ENCODE measurements at places on chromosomes 6 and 20.

GRCh38 chr20:47984437-47984836 lies 199.2 kb upstream of the SULF2 start:
- no peak for DNase-seq

DNA sequence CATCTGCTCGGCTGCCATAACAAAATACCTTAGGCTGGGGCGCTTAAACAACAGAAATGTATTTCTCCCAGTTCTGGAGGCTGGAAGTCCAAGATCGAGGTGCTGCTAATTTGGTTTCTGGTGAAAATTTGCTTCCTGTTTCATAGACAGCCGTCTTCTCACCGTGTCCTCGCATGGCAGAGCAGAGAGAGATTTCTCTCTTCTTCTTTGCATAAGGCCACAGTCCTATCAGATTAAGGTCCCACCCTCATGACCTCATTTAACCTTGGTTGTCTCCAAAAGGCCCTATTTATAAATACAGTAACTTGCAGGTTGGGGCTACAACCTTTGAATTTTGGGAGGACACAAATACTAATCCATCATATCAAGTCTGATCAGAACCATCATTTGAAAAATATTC lies 544.3 kb downstream of the KIF16B start:
- DNase-seq: no peak

- DNase-seq: no peak
Observed at GRCh38 chr20:8212286-8212685, 80.2 kb downstream of the PLCB1 start.

DNA sequence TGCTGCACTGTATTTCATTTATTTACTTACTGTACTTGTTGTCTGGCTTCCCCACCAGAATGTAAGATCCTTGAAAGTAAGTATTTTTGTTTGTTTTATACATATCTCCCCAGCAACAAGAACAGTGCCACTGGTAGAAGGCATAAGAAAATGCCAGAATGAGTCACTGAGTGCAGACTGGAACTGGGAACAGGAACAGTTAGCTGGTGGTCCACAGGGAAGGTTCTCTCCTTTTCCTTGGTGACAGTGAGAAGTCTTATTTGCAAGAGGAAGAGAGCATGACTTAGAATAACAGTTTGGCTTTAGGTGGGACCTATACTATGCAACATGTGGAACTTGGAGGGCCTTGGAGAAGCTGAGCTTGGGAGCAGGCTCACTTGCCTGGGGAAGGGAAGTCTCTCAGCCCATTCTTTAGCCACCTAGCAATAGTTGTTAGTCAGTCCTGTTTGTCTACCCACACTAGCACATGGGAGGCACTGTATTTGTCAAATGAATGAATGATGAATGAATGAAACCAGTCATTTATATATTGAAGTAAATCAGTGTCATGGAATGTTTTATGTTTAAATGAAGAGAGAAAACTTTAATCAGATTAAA lies 203.5 kb downstream of the KCNQ5 start:
- DNase-seq: no peak

DNA sequence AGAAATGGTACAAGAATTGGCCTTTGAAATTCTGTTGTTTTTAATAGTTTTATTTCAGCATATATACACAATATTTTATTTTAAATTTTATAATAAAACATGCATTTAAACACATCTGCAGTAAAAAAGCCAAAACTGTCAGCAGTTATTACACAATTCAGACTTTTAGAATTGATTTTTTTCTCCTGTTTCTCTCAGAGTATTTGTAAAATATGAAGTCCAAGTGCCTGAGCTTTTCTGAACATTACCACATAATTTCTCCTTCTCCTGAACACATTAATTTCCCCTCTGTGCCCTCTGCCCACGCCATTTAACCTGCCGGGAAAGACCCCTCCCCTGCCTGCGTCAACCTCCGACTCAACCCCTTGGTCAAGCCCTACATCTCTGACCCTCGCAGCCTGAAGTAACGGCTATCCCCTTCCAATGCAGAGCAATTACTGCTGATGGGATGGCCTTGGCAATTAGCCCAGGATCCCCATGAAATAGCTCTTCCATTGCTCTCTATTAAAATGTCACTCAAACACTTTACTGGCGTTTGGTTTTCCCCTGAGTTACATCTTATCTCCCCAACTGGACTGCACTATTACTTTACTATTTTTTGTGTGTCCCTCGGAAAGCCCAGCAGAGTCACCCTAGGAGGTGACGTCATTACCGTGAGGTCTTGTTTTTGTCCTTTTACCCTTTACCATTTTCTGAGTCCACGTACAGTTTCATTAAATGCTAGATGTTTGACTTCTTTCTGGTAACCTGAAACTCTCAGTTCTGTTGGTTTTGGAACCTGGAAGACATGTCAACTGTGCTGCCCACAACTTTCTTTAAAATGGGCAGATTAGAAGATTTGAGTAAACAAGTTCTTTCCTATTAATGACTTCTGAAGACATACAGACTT lies 146.7 kb upstream of the TAB2 start:
- DNase-seq: no peak

- DNase-seq: no peak
Observed at GRCh38 chr6:84242265-84242664, 14.8 kb upstream of the CEP162 start.

- DNase-seq: no peak
Observed at GRCh38 chr6:108080010-108080780, 5.7 kb upstream of the OSTM1 start.

DNA sequence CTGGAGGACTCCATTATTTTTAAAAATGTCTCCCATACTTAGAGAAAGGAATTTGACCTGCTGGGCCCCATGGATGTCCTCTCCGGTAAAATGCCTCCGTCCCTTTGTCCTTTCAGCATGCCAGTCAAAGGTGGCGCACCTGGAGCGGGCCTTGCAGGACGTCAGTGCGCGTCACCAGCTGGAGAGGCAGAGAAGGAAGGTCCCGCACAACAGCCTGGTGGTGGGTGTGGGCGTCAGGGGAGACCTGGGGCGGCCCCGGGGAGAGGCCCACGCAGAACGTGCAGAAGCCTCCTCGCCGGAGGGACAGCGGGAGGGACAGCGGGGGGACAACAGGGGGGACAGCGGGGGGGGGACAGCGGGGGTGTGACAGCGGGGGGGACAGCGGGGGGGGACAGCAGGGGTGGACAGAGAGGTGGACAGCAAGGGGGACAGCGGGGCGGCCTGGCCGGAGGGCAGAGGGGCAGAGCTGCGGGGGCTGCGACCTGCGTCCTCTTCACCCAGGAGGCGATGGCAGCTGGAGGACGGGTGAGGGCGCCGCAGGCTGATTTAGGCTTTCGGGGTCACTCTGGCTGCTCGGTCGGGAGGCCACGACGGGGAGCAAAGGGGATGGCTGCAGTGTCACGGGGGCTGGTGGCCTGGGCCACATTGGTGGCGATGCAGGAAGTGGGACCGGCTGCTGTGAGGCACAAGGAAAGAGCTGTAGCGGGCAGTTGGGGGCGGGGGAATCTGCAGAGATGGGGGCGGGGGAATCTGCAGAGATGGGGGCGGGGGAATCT lies 859 bp upstream of the KIF25 start:
- no peak for DNase-seq

- no peak for DNase-seq
Observed at GRCh38 chr6:14361297-14361696, 243.7 kb downstream of the CD83 start.

- no peak for DNase-seq
Observed at GRCh38 chr6:97687916-97688315, 404.9 kb upstream of the MMS22L start.

DNA sequence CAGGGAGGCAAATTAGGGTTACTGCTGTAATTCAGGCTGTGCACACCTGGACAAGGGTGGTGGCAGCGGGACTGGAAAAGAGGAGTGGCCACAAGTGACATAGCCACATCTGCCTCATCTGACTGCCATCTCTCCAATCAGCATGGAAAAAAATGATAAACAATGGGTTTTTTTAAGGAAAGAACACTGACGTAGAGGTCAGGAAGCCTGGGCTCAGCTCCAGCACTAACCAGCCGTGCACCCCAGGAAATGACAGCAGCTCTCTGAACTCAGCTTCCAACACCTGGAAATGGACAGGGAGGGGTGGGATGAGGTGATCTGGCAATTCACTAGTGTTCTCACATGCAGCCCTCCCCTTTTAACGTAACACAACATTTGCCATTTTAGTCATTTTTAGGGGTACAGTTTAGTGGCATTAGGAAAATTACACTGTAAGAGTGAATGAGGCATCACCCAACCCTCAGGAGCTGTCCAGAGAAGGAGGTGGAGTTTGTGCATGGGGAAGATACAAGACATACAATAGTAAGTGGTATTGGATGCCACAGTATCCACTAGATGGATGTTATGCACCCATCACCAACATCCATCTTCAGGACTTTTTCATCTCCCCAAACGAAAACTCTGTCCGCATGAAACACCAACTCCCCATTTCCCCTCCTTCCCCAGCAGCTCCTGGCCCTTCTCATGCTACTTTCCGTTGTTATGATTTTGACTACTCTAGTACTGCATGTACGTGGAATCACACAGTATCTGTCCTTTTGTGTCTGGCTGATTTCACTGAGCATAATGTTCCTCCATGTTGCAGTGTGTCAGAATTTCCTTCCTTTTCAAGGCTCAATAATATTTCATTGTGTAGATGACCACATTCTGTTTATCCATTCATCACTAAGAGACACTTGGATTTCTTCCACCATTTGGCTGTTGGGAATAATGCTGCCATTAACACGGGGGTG lies 215.5 kb upstream of the ECI2 start:
- no peak for DNase-seq

DNA sequence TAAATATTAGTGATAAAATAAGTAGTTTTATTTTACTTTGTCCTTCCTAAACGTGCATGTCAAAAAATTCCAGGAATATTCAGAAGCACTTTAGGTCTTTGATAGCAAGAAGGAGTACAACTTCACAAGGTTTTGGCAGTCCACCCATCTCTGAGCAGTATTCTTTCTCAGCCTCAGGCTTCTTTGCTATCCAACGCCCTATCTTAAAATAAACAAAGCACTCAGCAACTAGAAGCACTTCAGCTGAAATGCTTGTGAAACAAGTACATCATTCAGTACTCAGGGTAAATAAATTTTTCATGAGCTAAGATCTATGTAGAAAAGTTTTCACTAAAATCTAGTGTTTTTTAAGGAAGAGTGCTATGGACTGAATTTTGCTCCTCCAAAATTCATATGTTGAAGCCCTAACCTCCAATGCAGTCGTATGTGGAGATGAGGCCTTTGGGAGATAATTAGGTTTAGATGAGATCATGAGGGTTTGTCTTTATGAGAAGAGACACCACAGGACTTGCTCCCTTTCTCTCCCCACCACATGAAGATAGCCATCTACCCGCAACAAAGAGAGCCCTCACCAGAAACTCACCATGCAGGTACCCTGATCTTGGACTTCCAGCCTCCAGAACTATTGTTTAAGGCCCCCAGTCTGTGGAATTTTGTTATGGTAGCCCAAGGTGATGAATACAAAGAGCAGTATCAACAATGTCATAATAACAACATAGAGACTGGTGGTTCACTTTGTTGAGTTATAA lies 539.1 kb downstream of the TFAP2A start:
- DNase-seq: no peak

GRCh38 chr6:55759536-55759935 lies 115.9 kb downstream of the BMP5 start:
- no peak for DNase-seq

- DNase-seq: no peak
Observed at GRCh38 chr6:168240160-168240559, 79.4 kb downstream of the DACT2 start.

- no peak for DNase-seq
Observed at GRCh38 chr6:73791336-73791735, 95.3 kb downstream of the CD109 start.

GRCh38 chr6:170208182-170208601 lies 82.7 kb downstream of the DLL1 start:
- no peak for DNase-seq

DNA sequence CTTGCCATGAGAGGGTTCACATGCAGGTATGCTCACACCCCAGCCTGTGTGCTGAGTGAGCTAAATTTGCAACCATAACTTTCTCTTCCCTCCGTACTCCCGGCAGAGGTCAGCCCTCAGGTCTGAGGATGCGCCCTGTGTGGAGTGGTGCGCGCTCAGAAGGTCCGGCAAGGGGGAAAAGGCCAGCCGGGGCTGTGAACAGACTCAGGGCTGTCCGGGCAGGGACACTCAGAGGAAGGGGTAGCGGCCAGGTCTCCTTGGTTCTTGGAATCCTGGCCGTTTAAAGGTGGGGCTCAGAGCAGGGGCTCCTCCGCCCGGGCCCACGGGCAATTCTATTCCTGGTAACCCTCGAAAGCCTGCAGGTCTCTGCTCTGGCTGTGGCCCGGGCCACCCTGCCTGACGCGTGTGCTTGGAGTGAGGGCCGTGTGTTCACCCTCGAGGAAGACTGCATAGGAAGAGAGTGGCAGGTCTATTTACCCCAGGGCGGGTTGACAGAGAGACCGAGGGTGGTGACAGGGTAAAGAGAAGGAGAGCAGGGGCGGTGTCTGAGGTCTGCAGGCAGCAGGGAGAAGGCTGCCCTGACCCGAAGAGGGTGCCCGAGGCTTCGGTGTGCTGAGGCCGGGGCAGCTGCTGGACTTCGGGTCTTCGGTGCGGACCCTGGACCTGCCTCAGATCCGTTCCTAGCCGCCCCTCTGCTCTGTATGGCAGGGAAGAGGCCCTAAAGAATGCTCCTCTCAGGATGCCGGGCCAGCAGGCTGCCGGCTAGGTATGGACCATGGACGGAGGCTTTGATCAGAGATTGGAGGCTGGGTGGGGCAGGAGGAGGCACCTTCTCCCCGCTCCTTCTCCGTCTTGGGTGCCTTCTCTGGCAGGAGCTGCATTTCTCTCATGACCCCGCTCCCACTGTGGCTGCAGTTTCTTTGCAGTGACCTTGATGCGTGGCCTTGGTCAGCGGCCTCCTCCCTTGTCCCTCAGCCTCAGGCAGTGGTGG lies 131.1 kb upstream of the ARMC2 start:
- no peak for DNase-seq

DNA sequence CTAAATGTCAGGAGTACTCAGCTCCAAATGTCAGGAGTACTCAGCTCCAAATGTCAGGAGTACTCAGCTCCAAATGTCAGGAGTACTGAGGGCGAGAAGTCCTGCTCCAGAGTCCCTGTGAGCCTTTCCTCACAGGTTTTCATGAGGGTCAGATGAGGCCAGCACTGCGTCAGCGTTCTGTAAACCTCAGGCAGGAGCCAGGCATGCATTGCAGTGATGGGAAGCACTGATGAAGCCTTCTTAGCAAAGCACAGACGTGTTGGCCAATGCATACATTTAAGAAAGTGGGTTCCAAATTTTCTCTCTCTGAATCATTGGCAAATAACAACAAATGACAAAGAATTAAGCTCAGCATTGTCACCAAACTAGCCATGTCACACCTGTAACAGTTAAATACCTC lies 254.9 kb downstream of the ZNF217 start:
- DNase-seq: no peak

DNA sequence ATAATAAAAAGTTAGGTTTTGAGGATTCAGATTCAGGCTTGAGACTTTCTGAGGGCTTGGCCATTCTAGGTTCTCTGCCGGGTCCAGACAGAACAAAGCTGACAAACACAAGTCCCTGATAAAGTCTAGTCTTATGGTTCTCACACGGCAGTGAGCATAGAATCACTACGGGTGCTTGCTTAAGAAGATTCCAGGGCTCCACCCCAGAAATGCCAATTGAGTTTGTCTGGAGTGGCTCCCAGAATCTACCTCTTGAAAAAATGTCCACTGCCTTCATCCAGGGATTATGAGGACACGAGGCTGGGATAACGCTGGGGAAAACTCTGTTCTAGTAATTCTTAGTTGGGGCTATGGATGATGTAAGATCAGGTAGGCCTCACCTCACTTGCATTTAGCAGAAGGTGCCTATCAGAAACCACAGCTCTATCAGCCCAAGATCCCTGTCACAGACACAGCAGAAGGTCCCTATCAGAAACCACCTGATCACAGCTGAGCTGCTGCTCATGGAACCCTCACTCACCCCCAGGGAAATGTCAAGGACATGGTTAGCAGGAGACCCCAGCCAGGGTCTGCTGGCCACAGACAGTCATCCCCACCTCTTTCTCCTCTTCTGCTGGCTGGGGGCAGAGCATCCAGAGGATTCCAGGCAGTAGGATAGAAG lies 52.3 kb downstream of the RAB44 start:
- DNase-seq: no peak
